ENCODE measurements at places on chromosomes 2 and 18.

GRCh38 chr2:3344897-3345296 is 32.7 kb downstream of the EIPR1 start:
- DNase-seq: no peak

- no peak for DNase-seq
These were observed 82.4 kb upstream of the TGIF1 start for GRCh38 chr18:3367491-3368091.

GRCh38 chr2:233108611-233109490 is 48.7 kb downstream of the INPP5D start:
- DNase-seq: no peak

GRCh38 chr18:8835521-8835953 is 130.2 kb downstream of the MTCL1 start:
- no peak for DNase-seq

DNA sequence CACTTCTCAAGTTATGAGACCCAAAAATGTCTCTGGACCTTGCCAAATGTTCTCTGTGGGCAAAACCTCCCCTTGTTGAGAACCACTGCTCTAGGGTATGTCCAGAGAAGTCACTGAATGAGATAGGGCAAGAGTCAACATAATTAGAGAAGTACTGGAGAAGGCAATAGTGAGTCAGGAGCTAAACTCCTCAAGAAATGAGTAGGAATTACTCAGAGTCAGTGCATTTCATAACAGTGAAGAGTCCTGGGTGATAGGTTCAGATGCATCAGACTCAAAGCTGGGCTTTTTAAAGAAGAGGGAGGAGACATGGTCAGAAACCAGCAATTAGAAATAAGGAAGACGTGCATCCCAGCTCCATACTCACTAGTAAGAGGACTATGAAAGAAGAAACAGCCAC is 38.6 kb upstream of the IHH start:
- no peak for DNase-seq

- DNase-seq: peak; percentile 25
These were observed 4.9 kb downstream of the CYP26B1 start for GRCh38 chr2:72142570-72143440.

DNA sequence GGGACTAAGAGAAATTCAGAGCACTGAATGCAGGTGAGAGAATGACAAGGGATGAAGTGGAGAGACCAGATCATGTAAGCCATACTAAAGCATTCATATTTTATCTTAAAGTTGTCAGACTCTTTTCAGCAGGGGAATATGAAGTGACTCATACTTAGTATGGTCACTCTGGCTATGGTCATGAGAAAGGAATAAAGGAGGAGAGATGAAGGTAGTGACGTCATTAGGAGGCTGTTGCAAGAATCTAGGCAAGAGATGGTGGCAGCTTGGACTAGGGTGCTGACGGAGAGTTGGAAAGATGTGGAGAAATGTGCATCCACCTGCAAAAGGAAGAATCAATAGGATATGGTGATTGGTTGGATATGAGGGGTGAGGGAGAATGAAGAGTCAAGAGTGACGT is 203.2 kb upstream of the ACVR2A start:
- DNase-seq: no peak

GRCh38 chr2:77009307-77009706 is 512.9 kb downstream of the LRRTM4 start:
- DNase-seq: no peak

- no peak for DNase-seq
These were observed 110.1 kb downstream of the MAIP1 start for GRCh38 chr2:200065477-200065876.

DNA sequence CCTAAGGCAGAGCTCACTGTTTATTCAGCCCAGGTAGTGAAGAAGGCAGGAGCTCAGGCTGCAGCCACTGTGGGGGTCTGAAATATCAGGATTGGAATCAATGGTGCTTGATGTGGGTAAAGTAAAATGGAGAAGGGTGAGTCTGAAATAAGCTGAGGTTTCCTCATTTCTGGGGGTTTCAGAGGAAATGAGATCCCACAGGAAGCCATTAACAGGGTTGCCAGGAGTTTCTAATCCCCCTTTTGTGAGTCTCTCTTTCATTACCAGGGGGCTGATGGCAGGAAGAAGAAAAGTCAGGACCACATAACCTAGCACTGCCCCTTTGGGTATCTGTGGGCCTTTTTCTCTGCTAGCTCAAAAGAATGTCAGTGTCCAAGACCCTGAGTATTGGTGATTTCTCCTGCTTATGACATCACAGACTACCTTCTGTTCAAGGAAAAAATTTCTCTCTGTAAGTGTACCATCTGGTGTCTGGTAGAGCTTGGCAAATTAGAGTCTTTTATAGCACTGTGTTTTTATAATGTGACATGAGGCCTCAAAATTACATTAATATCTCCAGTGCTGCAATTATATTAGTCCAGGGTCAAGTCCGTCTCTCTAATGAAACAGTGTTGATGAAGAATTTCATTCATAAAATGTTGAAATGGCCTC is 56.0 kb downstream of the LBH start:
- DNase-seq: no peak

- no peak for DNase-seq
These were observed 76.4 kb downstream of the TANC1 start for GRCh38 chr2:159044804-159045286.

- no peak for DNase-seq
These were observed 7.0 kb upstream of the CLIP4 start for GRCh38 chr2:29108225-29108624.

- DNase-seq: no peak
These were observed 542.1 kb downstream of the DSC3 start for GRCh38 chr18:30500240-30500945.

DNA sequence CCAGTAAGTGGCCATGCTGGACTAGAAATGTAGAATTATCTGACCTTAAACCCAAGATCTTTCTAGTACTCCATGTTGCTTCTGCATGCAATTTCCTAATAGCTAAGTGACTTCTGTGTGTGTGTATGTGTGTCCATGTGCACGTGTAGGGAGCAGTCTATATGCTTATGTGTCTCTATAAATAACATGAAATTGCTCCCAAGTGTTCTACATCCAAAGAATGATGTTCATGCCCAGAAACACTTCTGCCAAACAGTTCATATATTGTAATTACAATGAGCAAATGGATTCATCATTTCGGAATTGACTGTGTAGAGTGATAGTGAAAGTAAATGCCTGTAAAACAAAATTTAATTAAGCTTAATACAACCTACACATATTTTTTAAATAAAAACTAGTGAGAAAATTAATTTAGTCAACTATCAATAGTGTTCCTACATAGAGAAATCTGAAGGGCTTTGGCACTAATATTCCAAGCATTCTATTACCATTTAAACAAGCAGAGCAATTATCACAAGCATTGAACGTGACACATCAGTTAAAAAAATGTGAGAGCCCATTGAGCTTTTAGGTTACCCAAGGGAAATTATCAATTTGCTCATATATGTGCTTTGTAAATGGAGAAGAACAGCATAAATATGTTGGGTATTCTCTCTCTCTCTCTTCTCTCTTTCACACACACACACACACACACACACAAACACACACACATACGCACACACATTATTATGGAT is 1067.4 kb downstream of the CNTNAP5 start:
- DNase-seq: no peak

GRCh38 chr18:59661891-59662701 is 35.1 kb downstream of the CCBE1 start:
- DNase-seq: no peak

DNA sequence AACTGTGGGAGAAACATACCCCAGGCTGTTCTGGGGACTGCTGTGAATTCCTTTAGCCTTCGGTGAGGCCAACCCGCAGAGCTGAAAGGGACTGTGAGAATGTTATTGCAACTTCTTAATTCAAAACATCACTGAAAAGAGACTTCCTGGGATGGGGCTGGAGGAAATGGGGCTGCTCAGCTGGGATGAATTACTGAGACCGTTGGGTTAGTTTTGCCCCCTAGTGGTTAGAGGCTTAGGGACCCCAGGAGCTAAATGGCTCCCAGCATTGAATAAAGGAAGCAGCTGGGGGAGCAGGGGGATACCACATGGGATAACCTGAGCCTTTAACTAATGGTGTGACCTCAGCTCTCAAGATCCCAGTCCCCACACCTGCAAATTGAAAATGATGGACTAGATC is 941.1 kb upstream of the FANCL start:
- DNase-seq: no peak

DNA sequence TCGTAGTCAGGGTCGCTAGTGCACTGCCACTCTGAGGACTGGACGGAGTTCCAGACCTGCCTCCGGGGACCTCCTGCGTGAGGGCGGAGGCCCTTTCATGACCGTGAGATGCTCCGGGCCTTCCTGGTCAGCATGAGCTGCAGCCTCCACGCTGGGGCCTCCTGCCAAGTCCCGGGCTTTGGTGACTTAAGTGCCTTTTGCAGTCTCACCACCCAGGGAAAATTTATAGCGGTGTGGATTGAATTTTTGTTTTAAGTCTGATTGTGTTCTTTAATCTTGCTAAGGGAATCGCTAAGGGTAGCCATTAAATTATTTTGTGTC is 33.6 kb downstream of the CHRNA1 start:
- no peak for DNase-seq

- DNase-seq: no peak
These were observed 95.4 kb downstream of the HAUS1 start for GRCh38 chr18:46199515-46200147.

GRCh38 chr2:54470266-54470938 is 14.3 kb downstream of the SPTBN1 start:
- DNase-seq: no peak

DNA sequence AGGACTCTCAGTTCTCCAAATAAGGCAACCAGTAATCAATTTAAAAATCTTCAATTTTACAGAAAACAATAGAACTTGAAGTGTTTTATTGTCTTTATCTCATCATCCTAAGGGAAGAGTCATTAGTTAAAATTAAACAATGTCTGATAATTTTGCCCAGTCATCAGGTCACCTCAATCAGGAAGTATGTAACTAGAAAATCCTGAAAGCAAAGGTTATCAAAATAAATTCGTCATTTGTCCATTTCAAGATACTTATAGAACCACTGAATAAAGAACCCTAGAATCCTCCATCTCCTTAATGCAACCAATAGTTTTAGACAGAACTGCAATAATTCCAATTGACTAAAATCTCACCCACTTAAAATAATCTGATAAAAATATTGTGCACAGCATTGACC is 115.2 kb downstream of the NCKAP5 start:
- no peak for DNase-seq

DNA sequence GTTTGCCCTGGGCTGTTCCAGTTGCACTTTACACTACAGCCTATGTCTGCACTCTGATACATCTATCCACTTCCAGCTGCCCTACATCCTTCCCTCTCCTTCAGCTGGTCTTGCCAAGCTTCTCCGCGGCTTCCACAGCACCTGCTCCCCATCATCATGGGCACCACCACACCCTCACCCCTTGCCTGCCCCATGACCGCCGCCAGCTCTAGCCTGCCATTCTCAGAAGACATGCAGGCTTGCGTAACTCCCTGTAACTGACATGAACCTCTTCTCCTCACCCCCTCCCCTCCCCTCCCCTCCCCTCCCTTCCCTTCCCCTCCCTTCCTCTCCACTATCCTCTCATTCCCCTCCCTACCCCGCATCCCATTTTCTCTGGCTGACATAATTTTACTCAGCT is 46.0 kb downstream of the PAX8 start:
- DNase-seq: no peak

DNA sequence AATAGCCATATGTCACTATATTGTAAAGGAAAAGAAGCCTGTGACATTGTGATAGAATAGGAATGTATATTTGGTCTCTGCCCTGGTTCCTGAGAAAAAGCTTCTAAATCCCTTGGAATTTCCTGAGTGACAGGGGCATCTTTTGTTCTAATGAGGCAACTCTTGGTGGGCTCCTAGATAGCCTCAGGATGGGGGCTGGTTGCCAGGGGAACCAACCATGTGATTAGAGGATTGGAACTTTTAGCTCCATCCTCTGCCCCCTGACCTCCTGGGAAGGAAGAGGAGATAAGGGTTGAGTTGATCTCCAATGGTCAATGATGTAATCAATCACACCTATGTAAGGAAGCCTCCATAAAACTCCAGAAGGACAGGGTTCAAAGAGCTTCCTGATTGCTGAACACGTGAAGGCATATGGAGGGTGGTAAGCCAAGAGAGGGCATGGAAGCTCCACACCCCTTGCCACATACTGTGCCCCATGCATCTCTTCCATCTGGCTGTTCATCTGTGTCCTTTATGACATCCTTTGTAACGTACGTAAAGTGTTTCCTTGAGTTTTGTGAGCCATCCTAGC is 2.9 kb upstream of the ME2 start:
- DNase-seq: no peak

- DNase-seq: no peak
These were observed 5.7 kb downstream of the TEX261 start for GRCh38 chr2:70988726-70989648.

DNA sequence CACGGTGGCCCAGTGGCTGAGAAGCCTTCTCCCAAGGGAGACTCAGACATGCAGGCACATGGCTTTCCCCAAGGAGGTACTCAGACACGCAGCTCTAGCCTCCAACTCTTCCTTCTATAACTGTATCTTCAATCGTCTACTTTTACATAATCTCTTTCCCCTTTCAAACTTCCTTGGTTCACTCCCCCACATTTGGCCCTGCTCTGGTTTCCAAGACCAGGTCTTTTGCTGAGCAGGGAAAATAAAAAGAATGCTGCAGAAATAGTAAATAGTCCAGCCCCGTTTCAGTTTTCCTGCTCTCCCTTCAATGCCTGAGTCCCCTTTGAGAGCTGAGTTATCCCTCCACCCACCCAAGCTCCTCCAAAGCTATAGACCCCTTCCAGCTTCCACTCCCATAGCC is 635.0 kb downstream of the ARHGAP15 start:
- DNase-seq: no peak

DNA sequence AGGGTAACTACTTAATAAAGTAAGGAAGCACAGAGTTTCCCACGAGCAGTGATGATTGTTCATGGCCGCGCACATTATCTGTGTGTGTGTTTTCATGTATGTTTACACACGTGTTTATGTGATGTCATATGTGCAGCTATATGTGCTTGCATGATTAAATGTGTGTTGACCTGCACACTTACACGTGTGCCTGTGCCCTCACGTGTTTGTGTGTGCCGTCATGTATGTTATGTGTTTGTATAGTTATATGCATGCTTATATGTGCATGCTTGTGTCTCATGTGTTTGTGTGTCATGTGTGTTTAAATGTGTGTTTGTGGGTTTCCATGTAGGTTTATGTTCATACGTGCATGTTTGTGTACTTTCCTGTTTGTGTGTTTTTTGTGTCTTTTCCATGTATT is 782.3 kb downstream of the GALR1 start:
- DNase-seq: no peak

DNA sequence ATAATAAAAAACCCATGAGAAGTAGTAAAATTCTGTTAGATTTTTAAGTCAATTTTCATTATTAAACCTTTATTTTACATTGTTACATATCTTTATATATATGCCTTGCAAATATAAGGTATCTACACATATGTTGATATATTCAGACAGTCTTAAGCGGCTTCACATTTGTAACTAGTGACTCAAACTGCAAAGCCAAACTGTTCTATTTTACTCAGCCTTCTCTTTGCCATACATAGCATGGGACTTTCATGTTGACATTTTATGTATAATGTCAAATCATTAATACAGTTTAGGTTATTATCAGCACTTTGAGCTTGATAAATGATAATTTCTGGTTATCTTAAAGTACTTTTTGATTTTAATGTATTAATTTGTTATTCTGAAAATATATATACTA is 125.0 kb upstream of the WDSUB1 start:
- DNase-seq: no peak

Data from stimulated activated CD4-positive, alpha-beta T cell treated with anti-CD3 and anti-CD28 coated beads, Interleukin-15, amount 100 ng/mL, for 24 hours (primary cell).